ENCODE measurements at places on chromosomes 11 and 22.

GRCh38 chr11:3120071-3120792 lies 44.9 kb downstream of the OSBPL5 start:
- no peak overlapping the region for H3K4me3 ChIP-seq
- peaks cover 26% of the 10 kb centered on the region for H3K36me3 ChIP-seq
- no peaks in the 10 kb centered on the region for H3K27me3 ChIP-seq
- DNase-seq: no peak
- H3K4me1 ChIP-seq: no peaks in the 10 kb centered on the region

DNA sequence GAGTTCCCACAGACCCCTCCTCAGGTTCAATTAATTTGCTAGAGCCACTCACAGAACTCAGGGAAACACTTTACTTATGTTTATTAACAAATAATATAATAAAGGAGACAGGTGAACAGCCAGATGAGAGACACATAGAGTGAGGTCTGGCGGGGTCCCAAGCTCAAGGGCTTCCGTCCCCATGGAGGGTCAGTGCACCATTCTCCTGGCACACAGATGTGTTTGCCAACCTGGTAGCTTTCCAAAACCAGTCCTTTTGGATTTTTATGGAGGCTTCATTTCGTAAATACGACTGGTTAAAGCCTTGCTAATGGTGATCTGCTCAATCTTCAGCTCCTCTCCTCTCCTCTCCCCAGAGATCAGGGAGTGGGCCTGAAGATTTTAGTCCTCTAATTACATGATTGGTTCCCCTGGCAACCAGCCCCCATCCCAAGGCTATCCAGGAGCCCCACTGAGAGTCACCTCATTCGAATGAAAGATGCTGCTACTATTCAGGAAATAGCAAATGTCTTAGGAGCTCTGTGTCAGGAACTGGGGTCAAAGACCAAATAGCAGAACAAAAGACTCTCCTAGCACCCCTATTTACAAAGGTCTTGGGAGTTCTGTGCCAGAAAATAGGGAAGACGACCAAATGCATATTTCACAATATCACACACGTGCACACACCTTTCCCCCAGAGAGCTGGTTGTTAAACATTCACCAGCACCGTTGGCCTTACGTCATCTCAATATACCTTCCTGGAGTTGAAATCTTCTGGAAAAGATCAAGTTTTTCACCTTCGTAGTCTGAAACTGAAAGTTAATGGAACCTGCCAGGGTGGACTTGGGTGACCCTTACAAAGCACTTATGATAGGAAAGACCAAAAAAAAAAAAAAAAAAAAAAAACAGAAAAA lies 23.8 kb upstream of the CAPRIN1 start:
- no peaks in the 10 kb centered on the region for H3K27me3 ChIP-seq
- H3K4me1 ChIP-seq: peaks cover 10% of the 10 kb centered on the region
- H3K36me3 ChIP-seq: no peaks in the 10 kb centered on the region
- no peak for DNase-seq
- no peak overlapping the region for H3K27ac ChIP-seq

- H3K4me1 ChIP-seq: no peaks in the 10 kb centered on the region
- H3K27me3 ChIP-seq: peaks cover 19% of the 10 kb centered on the region
- H3K36me3 ChIP-seq: no peaks in the 10 kb centered on the region
- H3K4me3 ChIP-seq: no peak overlapping the region
- peak overlapping the region; percentile 16 for H3K27ac ChIP-seq
Observed at GRCh38 chr11:2510626-2511402, 66.0 kb downstream of the KCNQ1 start.

DNA sequence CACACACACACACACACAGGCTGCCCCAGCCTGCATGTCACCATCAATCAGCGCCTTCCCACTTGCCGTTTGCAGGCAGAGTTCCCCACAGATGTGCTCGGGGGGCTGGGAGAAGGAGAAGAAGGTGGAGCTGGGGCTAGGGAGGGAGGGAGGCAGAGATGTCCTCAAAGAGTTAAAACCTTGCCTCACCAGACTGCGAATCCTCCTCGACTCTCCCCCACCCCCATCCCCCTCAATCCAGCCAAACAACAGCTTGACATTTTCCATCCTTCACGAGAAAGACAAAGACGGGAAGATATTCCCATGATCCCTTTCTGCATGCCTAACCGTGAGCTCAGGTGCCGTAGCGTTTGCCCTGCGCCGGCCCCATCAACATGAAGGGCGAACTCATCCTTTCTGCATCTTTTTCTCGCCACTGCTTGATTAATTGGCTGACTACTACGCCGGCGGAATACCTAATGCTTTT lies 365.5 kb downstream of the MIAT start:
- no peak for DNase-seq
- no peaks in the 10 kb centered on the region for H3K36me3 ChIP-seq
- peaks cover 18% of the 10 kb centered on the region for H3K4me1 ChIP-seq
- H3K27ac ChIP-seq: peak overlapping the region; percentile 96
- H3K27me3 ChIP-seq: peaks cover 17% of the 10 kb centered on the region
- H3K4me3 ChIP-seq: peak overlapping the region; percentile 51

- H3K36me3 ChIP-seq: peaks cover 3% of the 10 kb centered on the region
- peaks cover 6% of the 10 kb centered on the region for H3K4me1 ChIP-seq
- no peak overlapping the region for H3K4me3 ChIP-seq
- no peak overlapping the region for H3K27ac ChIP-seq
Observed at GRCh38 chr11:36478700-36479329, 31.3 kb downstream of the TRAF6 start.

DNA sequence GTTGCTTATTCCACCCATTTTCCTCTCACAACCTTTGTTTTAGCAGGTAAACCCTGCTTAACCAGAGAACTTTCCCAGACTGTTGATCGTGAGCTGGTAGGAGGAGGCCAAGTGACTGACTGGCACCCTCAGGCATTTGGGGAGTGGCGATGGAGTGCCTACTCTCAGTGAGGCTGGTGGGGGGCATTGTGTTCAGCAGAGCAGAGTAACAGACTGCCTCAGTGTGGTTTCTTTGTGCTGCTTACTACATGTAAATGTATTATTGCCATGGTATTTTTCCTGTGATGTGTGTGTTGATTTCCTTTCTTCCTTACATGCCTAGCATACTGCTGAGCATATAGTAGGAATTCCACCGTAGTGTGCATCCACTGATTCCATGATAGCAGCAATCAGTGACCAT lies 2.6 kb downstream of the MARK2 start:
- no peak for DNase-seq
- H3K27ac ChIP-seq: no peak overlapping the region
- H3K27me3 ChIP-seq: no peaks in the 10 kb centered on the region
- H3K4me1 ChIP-seq: peaks cover 49% of the 10 kb centered on the region
- peak overlapping the region; percentile 83 for H3K4me3 ChIP-seq
- H3K36me3 ChIP-seq: no peaks in the 10 kb centered on the region

DNA sequence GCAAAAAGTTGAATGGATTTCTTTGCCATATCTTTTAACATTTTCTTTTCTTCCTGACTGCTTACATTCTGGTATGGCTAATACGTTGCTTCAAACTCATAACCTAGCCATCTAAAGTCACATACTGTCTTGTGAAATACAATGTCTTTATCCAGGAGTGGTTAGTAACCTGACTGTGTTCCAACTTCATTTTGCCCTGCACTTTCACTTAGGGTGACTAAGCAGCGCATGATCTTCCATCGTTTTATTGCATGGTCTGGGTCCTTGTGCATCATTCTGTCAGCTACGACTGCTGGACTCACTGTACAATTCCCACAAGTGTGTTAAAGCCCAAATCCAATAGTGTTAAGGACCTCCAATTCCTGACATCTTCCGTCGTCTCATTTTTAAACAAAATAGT lies 403.2 kb downstream of the NTM start:
- no peaks in the 10 kb centered on the region for H3K27me3 ChIP-seq
- no peak overlapping the region for H3K27ac ChIP-seq
- no peak for DNase-seq
- H3K36me3 ChIP-seq: no peaks in the 10 kb centered on the region
- no peaks in the 10 kb centered on the region for H3K4me1 ChIP-seq

- no peak overlapping the region for H3K4me3 ChIP-seq
- H3K27me3 ChIP-seq: no peaks in the 10 kb centered on the region
- H3K27ac ChIP-seq: no peak overlapping the region
- H3K4me1 ChIP-seq: no peaks in the 10 kb centered on the region
- no peaks in the 10 kb centered on the region for H3K36me3 ChIP-seq
- DNase-seq: no peak
Observed at GRCh38 chr22:48799227-48799970, 1028.3 kb downstream of the BRD1 start.

DNA sequence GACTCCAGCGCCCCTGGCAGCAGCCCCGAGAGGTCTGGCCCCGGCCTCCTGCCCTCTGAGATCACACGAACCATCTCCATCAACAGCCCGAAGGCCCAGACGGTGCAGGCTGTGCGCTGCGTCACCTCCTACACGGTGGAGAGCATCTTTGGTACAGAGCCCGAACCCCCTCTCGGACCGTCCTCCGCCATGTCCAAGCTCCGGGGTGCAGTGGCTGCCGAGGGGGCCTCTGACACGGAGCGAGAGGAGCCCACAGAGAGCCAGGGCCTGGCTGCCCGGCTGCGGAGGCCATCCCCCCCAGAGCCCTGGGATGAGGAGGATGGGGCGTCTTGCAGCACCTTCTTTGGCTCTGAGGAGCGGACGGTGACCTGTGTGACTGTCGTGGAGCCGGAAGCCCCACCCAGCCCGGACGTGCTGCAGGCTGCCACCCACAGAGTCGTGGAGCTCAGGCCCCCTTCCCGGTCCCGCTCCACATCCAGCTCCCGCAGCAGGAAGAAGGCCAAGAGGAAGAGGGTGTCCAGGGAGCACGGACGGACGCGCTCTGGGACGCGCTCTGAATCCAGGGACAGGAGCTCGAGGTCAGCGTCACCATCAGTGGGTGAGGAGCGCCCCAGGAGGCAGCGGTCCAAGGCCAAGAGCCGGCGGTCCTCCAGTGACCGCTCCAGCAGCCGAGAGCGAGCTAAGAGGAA lies 7.6 kb downstream of the IRF7 start:
- H3K4me3 ChIP-seq: no peak overlapping the region
- H3K36me3 ChIP-seq: peaks cover 7% of the 10 kb centered on the region
- no peak for DNase-seq
- H3K27ac ChIP-seq: no peak overlapping the region
- H3K4me1 ChIP-seq: peaks cover 5% of the 10 kb centered on the region
- peaks cover 2% of the 10 kb centered on the region for H3K27me3 ChIP-seq

DNA sequence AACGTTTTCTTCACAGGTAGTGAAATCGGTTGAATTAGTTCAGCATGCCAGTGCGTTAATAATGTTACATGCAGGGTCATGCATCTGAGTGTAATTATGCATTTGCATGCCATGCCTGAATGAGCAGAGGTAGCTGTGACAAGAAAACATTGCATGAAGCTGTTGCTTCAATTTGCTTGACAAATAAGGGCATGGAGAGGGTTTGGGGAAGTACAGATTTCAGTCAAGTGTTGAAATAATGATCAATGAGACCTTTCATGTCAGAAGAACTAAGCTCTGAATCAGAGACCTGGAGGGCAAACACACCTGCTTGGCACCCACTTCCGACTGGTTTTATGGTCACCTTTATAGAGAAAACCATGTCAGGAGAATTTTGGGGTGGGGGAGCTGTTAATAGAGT lies 221.4 kb downstream of the DBX1 start:
- H3K27ac ChIP-seq: no peak overlapping the region
- DNase-seq: no peak
- no peaks in the 10 kb centered on the region for H3K36me3 ChIP-seq
- H3K27me3 ChIP-seq: no peaks in the 10 kb centered on the region

DNA sequence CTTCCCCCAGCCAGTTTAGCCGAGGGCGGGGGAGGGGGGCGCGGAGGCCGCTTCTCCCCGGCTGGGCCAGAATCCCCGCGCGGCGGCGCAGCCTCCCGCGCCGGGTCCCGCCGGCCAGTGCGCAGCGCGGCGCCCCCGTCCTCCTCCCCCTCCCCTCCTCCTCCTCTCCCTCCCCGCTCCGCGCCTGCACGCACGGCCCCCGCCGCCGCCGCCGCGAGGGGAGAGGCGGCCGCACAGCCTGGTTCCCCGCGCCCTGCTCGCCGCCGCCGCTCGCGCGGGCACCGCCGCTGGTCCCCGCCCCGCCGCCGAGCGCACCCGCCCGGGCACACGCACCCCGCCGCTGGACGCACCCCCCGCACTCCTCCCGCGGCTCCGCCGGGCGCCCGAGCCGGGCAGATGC lies at the start of gene FLRT1:
TSS of gene FLRT1 (plus strand) at position 356 of the 400 bp plus-strand sequence. CDS start 80,337 bp downstream, outside the sequence.
- no peaks in the 10 kb centered on the region for H3K36me3 ChIP-seq
- peaks cover 19% of the 10 kb centered on the region for H3K4me1 ChIP-seq
- no peak for DNase-seq
- peak within 1 kb of the TSS; percentile 57 for H3K27ac ChIP-seq

DNA sequence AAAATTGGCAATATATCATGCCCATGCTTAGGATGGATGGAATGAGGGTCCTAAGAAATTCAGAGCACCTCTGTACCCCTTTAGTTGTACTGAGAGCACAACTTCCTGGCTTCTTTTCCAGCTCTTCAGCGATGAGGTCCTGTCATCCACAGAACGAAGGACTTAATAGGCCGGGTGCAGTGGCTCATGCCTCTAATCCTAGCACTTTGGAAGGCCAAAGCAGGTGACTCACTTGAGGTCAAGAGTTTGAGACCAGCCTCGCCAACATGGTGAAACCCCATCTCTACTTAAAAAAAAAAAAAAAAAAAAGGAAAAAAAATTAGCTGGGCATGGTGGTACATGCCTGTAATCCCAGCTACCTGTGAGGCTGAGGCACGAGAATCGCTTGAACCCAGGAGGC lies 125.3 kb upstream of the BMAL1 start:
- no peaks in the 10 kb centered on the region for H3K27me3 ChIP-seq
- H3K4me1 ChIP-seq: peaks cover 3% of the 10 kb centered on the region
- DNase-seq: no peak
- H3K27ac ChIP-seq: no peak overlapping the region
- H3K4me3 ChIP-seq: no peak overlapping the region

DNA sequence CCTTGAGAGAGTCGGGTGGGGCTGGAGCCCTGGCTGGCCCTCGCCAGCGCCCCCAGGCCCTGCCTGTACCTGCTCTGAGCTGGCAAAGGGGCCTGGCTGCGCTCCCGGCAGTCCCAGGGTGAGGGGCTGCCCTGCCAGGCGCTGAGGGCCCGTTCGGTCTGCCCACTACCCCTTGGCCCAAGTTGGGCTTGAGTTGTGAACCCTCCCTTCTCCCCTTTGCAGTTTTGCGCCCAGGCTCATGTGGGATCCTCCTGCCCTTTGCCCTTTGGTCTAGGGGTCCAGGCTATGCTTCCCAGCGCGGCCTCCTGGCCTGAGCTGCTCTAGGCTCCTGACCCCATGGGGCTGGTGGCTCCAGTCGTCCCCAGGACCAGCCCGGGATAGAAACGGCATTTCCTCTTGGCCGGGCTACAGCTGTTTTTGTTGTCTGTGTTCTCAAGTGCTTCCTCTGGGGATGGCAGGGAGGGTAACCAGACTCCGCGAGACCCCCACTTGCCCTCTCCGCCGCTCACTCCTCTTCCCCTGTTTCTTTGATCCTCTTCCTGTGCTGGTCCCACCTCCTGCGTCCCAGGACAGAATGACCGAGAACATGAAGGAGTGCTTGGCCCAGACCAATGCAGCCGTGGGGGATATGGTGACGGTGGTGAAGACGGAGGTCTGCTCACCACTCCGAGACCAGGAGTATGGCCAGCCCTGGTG lies 34.9 kb downstream of the PRDM11 start:
- peaks cover 9% of the 10 kb centered on the region for H3K4me1 ChIP-seq
- H3K27me3 ChIP-seq: peaks cover 3% of the 10 kb centered on the region
- H3K27ac ChIP-seq: no peak overlapping the region
- peaks cover 7% of the 10 kb centered on the region for H3K36me3 ChIP-seq
- H3K4me3 ChIP-seq: peak overlapping the region; percentile 76

Measured in neural crest cell (in vitro differentiated cells).